Progenitor cell of endocrine pancreas (in vitro differentiated cells): ENCODE measurements at places on chromosomes 2 and 18. TPM values are rescaled to one million over a fixed set of nuclear protein-coding genes. Genes with fewer than 3 reads are reported as not detected.

Gene GAREM2
- 10.4 and 12.1 TPM in 2 replicates for total RNA-seq

DNA sequence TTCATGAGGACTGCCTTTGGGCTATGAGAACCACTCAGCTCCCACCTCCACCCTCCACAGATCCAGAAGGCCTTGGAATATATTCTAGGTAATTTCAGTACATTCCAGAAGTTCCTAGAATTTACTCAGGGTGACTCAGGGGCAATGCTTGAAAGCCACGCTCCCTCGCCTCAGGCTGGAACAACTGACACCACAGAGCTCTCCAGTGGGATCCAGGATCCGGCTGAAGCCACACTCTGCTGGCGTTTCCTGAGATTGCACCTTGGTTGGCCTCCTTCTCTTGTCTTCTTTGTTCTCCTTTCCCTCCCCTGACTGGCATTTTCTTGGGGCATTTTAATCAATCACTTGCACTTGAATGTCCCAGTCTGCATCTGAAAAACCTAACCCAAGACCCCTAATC is 92.6 kb upstream of the KCNE4 start:
- no peaks in the 10 kb centered on the region for H3K36me3 ChIP-seq
- H3K27ac ChIP-seq, result no peak overlapping the region
- no peaks in the 10 kb centered on the region for H3K4me1 ChIP-seq
- no peak overlapping the region for H3K4me3 ChIP-seq

- no peaks in the 10 kb centered on the region for H3K4me1 ChIP-seq
- no peak overlapping the region for H3K27ac ChIP-seq
- H3K36me3 ChIP-seq, result no peaks in the 10 kb centered on the region
- no peaks in the 10 kb centered on the region for H3K27me3 ChIP-seq
- H3K4me3 ChIP-seq, result no peak overlapping the region
- DNase-seq, result no peak
Measured at GRCh38 chr2:184554736-184555135, 43.6 kb upstream of the ZNF804A start.

DNA sequence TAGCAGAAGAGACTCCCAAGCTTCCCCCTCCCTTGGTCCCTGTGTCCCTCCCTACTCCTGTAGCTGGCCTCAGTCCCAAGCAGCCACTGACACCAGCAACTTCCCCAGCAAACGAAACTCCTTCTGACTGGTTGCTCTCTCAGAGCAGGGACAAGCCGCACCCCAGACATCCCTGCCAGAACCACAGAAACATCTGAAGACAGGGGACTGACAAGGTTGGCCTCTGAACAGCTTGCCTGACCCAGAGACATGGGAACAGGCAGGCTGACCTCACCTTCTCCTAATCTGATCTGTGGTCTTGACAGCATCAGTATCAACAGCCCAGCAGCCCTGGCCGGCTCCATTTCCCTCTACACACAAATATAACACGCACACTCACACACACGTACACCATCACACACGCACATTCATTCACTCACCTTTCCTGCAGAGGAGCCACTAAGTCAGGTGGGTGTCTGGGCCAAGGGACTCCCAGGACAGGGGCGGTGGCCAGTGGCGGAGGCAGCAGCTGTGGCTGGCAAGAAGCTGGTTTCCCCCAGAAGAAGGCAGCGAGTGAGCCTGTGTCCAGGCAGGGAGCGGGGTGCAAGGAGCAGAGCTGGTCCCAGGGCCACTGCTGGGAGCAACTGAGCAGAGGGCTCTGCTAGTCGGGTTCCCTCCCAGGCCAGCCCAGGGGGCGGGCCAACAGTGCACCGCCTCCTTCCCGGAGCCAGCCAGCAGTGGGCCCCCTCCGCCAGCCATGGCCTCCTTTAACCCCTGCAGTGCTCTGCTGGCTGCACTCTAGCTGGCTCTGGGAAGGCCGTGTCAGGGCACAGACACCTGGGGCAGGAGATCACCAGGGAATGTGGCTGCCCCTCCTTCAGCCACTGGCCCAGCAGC is 59.1 kb downstream of the TNS1 start:
- peak; percentile 60 for DNase-seq
- H3K4me1 ChIP-seq, result peaks cover 30% of the 10 kb centered on the region
- no peaks in the 10 kb centered on the region for H3K36me3 ChIP-seq
- H3K27ac ChIP-seq, result peak overlapping the region; percentile 47
- H3K4me3 ChIP-seq, result peak overlapping the region; percentile 46
- peaks cover 24% of the 10 kb centered on the region for H3K27me3 ChIP-seq

DNA sequence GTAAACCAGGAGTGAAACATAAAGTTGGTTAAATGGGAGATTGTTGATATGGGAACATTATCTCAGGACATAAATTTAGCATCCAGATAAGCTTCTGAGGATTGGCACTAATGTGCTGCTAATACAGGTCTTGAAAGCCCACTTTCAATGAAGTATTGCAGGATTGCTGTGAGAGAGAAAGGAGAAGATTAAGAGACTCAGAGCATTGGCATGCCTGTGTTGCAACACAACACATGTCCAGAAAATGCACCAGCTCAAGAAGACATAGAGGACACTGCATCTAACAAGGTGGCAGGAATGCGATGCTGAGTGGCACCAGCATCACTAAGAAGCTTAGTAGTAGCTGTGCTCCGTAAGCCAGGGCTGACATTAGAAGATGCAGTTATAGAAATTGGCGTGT is 728.9 kb downstream of the SUCLG1 start:
- no peak for DNase-seq
- H3K27me3 ChIP-seq, result no peaks in the 10 kb centered on the region
- no peak overlapping the region for H3K4me3 ChIP-seq
- no peaks in the 10 kb centered on the region for H3K36me3 ChIP-seq

DNA sequence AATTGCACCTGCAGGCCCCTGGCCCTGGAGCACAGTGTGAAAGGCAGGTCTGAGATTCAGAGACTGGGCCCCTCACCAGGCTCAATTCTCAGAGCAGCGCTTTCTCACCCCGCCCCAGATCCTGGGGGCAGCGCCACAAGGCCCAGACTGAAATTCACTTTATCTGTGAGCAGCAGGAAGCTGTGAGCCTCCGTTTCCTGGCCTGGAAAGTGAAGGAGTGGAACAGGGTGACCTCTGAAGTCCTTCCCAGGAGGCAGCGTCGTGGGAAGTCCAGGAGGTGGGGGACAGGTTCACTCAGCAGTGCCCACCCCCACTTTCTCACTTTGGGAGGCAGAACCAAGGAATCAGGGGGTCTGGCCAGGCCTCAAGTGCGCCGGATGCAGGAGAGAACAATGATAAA is 235.4 kb downstream of the NDUFA10 start:
- no peaks in the 10 kb centered on the region for H3K4me1 ChIP-seq
- H3K4me3 ChIP-seq, result no peak overlapping the region
- H3K36me3 ChIP-seq, result no peaks in the 10 kb centered on the region
- peaks cover 11% of the 10 kb centered on the region for H3K27me3 ChIP-seq
- H3K27ac ChIP-seq, result no peak overlapping the region

Gene STAT4
- total RNA-seq, result 18.8 and 23.4 TPM in 2 replicates

Gene TDRD15
- 0.04 TPM in 1 of 2 replicates, not detected in the other for total RNA-seq

DNA sequence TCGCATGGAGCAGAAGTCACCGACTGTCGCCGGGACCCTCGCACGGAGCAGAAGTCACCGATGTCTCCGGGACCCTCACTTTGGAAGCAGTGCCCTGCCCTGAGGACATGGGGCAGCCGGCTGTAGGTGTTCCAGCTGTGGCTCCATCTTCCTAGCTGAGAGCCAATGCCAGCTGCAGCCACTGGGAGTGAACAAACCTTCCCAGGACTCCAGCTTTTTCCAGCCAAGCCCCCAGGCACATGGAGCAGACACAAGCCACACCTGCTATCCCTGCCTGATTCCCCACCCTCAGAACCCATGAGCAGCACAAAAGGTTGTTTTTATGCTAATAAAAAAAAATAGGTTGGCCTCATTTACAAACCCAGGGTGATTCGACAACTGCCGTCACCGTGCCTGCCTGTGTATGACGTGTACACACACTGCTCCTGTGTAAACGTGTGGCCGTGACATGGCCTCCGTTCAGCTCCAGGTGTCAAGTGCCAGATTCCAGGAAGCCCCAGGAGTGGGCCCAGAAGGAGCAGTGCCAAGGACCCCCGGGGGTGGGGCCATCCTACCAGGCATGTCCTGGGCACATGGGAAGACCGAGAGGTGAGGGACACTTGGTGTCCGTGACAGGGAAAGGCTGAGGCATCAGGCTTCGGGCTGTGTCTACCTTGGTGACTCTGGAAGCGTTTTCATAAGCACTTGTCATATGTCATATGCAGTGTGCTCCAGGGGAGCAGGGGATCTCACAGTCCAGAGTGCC is 91.5 kb downstream of the EIPR1 start:
- peaks cover 2% of the 10 kb centered on the region for H3K36me3 ChIP-seq
- peaks cover 1% of the 10 kb centered on the region for H3K4me1 ChIP-seq
- H3K27ac ChIP-seq, result no peak overlapping the region
- H3K27me3 ChIP-seq, result no peaks in the 10 kb centered on the region

Gene PRKAG3
- total RNA-seq, result not detected in 2 replicates

GRCh38 chr2:178632729-178633128 is 152.5 kb downstream of the PLEKHA3 start:
- no peak overlapping the region for H3K27ac ChIP-seq
- H3K4me1 ChIP-seq, result no peaks in the 10 kb centered on the region
- DNase-seq, result no peak
- H3K36me3 ChIP-seq, result peaks cover 3% of the 10 kb centered on the region

- no peak for DNase-seq
- H3K4me3 ChIP-seq, result no peak overlapping the region
- H3K27ac ChIP-seq, result no peak overlapping the region
- H3K4me1 ChIP-seq, result no peaks in the 10 kb centered on the region
- H3K36me3 ChIP-seq, result no peaks in the 10 kb centered on the region
Measured at GRCh38 chr2:111207851-111208250, 87.1 kb downstream of the BCL2L11 start.

- peaks cover under 1% of the 10 kb centered on the region for H3K36me3 ChIP-seq
- H3K4me3 ChIP-seq, result no peak overlapping the region
- no peaks in the 10 kb centered on the region for H3K4me1 ChIP-seq
- no peak overlapping the region for H3K27ac ChIP-seq
- DNase-seq, result no peak
- H3K27me3 ChIP-seq, result no peaks in the 10 kb centered on the region
Measured at GRCh38 chr2:164974221-164974620, 18.9 kb upstream of the SLC38A11 start.

- peaks cover 8% of the 10 kb centered on the region for H3K4me1 ChIP-seq
- H3K27ac ChIP-seq, result peak overlapping the region; percentile 74
- no peak overlapping the region for H3K4me3 ChIP-seq
- H3K27me3 ChIP-seq, result peaks cover 5% of the 10 kb centered on the region
Measured at GRCh38 chr2:66080127-66080526, 354.8 kb upstream of the MEIS1 start.

DNA sequence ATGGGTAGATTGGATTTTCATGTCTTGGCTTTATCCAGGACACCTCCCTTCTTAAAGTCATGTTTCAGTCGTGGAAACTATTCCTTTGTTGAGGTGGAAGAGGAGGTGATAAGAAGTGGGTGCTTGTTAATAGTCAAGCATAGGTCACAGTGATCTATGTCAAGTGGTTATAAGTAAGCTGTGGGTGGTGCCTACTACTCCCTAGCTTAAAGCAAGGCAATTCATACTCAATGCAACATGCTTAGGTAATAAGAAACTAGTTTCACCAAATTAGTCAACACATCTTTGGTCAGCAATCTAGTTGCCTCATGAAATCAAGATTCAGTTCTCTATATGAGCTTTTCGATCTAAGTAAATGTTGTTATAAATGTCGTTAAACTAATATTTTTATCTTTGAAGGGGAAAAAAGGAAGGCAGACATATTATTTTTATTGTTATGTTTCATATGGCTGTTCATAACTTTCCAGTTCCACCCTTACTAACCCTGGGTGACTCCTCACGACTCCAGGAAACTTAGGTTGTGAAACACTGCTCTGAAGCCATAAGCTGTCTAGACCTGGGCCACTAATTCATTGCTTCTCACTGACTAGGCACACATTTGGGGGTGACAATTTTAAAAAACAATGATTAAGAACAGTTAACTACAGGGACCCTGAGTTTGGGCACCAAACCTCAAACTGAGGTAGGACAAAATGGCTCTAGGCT is 5.8 kb upstream of the ABCB11 start:
- H3K27ac ChIP-seq, result no peak overlapping the region
- H3K4me1 ChIP-seq, result peaks cover 3% of the 10 kb centered on the region
- H3K4me3 ChIP-seq, result no peak overlapping the region
- no peaks in the 10 kb centered on the region for H3K27me3 ChIP-seq

DNA sequence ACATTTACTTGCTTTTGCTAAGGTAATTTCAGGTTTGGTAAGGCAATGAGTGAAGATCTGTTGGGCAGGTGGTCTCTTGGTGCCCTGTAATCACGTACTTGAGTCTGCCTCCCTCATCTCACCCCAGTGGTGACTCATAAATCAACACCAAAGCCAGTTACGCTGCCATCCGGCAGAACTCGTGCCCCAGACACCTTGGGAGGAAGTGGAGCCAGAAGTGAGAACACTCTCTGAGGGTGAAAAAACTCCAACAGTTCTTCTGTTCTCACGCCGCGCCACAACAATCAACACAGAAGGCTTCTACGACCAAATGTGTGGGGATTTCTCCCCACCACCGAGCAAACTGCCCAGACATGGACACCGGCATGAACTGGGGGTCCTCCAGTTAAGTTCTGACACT is 206.2 kb downstream of the ARL4C start:
- no peaks in the 10 kb centered on the region for H3K36me3 ChIP-seq
- DNase-seq, result no peak
- peak overlapping the region; percentile 38 for H3K27ac ChIP-seq
- H3K27me3 ChIP-seq, result no peaks in the 10 kb centered on the region
- no peak overlapping the region for H3K4me3 ChIP-seq

GRCh38 chr2:208064220-208064961 is 39.1 kb upstream of the PLEKHM3 start:
- DNase-seq, result no peak
- H3K27me3 ChIP-seq, result peaks cover 6% of the 10 kb centered on the region
- H3K36me3 ChIP-seq, result no peaks in the 10 kb centered on the region

Gene C2orf80
- total RNA-seq, result not detected in 2 replicates

- peaks cover 13% of the 10 kb centered on the region for H3K4me1 ChIP-seq
- no peaks in the 10 kb centered on the region for H3K27me3 ChIP-seq
- H3K36me3 ChIP-seq, result no peaks in the 10 kb centered on the region
- H3K27ac ChIP-seq, result no peak overlapping the region
- H3K4me3 ChIP-seq, result no peak overlapping the region
Measured at GRCh38 chr2:200625958-200626363, 40.1 kb downstream of the AOX1 start.

Gene RESP18
- not detected in 2 replicates for total RNA-seq

- peaks cover 7% of the 10 kb centered on the region for H3K4me1 ChIP-seq
- no peak for DNase-seq
- no peak overlapping the region for H3K4me3 ChIP-seq
- H3K27ac ChIP-seq, result no peak overlapping the region
Measured at GRCh38 chr18:47749600-47749973, 180.9 kb downstream of the SMAD2 start.

DNA sequence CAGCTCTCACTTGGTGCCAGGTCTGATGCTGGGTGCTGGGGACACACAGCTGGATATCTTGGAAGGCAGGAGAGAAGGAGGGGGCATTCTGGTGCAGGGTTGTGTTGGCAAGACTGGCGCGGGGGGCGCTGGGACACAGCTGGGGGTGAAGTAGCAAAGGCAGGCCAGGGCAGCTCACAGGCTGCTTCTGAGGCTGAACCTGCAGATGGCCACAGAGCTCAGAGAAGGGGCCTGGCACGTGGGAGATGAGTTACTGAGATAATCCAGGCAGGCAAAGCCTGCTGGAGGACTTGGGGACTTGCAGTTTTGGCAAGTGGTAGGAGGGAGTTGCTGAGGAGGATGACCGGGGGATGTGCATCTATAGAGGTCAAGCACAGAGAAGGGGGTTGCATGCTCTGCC is 16.2 kb upstream of the DGKD start:
- H3K4me1 ChIP-seq, result no peaks in the 10 kb centered on the region
- no peaks in the 10 kb centered on the region for H3K36me3 ChIP-seq
- H3K4me3 ChIP-seq, result no peak overlapping the region
- H3K27me3 ChIP-seq, result peaks cover 8% of the 10 kb centered on the region
- no peak overlapping the region for H3K27ac ChIP-seq
- DNase-seq, result no peak
